ENCODE measurements at places on chromosomes 11 and 22. TPM values are rescaled to one million over a fixed set of nuclear protein-coding genes. Genes with fewer than 3 reads are reported as not detected.

- no peak for DNase-seq
Measured at GRCh38 chr11:102749101-102749722, 24.5 kb upstream of the MMP8 start.

DNA sequence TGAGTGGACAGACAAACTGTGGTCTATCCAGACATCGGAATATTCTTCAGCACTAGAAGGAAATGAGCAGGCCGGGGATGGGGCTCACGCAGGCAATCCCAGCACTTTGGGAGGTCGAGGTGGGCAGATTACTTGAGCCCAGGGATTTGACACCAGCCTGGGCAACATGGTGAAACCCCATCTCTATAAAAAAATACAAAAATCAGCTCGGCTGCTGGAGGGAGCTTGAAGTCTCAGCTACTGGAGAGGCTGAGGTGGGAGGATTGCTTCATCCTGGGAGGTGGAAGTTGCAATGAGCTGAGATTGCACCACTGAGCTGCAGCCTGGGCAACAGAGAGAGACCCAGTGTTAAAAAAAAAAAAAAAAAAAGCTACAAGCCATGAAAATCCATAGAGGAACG, 8.0 kb upstream of the CTSD start:
- DNase-seq: no peak

DNA sequence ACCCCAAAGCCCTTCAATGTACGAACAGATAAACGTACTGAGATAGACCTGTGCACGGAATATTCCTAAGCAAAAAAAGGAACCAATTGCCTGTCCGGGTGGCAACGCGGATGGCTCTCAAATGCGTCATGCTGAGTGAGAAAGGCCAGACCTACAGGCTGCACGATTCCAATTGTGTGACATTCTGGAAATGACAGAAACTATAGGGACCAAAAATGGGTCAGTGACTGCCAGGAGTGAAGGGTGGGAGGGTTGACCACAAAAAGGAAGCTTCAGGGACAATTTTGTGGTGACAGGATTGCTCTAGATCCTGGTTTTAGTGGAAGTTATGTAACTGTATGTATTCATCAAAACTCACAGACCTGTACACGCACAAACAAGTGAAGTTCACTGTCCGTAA, 24.0 kb upstream of the SYT8 start:
- DNase-seq: no peak

Gene CDC42BPG
- 3.4 TPM for total RNA-seq

GRCh38 chr11:75562048-75562835, at the start of gene SERPINH1:
SERPINH1 (plus strand) TSS chr11:75562253; CDS start chr11:75566350, 4,097 bp downstream.
- DNase-seq: peak; percentile 72

- DNase-seq: no peak
Measured at GRCh38 chr11:86511086-86511551, 136.4 kb downstream of the CCDC81 start.

Gene CADM1
- 1.8 TPM for total RNA-seq
